ENCODE measurements at places on chromosomes 3 and 15.

DNA sequence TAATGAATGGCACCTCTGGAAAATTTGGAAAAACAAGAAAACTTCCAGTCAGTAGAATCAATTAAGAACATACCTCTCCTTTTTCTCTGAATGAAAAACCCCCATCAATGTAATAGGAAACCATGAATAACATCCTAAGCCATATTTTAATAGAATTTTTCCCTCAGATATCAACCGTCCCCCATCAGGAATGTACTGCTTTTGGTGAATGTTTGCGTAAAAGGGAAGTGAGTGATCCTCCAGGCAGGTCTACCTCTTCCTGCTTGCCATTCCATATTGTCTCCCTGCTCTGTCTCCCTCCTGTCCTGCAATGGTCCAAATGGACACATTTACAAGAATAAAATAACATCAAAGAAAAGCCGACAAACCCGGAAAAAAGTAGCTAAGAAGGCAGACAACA, 30.8 kb downstream of the LAMP3 start:
- no peak for DNase-seq

GRCh38 chr3:10816019-10816862, at the start of gene SLC6A11:
Gene SLC6A11, plus strand, starts transcription at chr3:10816228. Its CDS starts 38 bp downstream, at chr3:10816266.
- no peak for DNase-seq

GRCh38 chr3:4271834-4272233, 31.3 kb upstream of the SETMAR start:
- no peak for DNase-seq

GRCh38 chr3:31967592-31967991, 13.5 kb downstream of the OSBPL10 start:
- DNase-seq, result no peak

DNA sequence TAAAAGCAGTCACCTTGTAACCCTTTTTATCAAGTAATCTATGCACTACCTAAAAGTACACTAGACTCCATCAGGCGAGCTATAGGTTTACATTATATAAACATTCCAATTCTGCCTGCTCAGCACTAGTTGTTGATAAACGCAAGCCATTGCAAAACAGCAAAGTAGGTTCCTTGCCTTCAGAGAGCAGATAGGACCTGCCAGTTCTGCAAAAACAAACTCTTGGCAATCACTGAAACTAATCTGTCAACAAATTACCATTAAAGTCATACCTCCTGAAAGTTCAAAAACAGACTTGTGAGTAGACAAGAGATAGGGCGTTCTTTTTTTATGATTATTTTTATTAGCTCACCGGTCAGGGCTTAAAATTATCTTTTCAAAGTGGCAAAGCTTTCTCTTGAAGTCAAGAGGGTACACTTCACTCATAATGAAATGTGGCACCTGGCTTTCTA, 392.5 kb downstream of the FOXP1 start:
- no peak for DNase-seq

GRCh38 chr15:83559310-83559966, 94.5 kb upstream of the ADAMTSL3 start:
- no peak for DNase-seq

DNA sequence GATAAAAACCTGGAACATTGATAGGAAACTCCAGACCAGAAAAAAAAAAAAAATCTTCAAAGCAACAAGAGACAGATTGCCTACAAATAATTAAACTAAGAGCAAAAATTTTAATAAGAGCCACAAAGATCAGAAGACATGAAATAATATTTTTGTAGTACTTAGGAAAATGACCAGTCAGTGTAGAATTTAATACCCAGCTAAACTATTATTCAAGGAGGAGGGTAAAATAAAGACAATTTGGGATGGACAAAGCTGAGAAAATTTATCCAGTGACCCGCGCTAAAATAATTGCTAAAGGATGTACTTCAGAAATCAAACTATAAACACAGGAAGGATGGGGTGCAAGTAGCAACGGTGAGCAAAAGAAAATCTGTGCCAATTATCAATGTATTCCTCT, 133.2 kb downstream of the AQP9 start:
- no peak for DNase-seq

DNA sequence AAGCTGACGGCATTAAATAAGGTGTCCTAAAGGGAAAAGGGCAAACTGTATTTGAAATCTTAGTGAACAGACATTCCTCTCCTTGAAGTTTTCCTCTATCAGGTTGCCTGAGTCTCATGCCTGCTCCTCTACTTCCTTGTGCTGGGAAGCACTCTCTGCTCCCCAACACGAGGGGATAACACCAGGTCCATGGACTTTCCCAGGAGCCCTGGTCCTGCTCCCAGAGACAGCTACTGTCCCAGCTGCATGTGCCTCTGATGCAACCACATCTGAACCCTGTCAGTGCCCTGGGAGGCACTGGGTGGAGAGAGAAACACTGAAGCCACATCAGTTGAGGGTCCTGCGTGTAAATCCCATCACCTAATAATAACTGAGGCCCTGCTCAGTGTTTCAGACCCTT, 7.4 kb downstream of the TLR9 start:
- no peak for DNase-seq

GRCh38 chr15:73845907-73846306, 27.5 kb upstream of the TBC1D21 start:
- DNase-seq, result no peak

- DNase-seq, result no peak
These were observed 449.9 kb upstream of the GOLIM4 start for GRCh38 chr3:168545591-168545990.

DNA sequence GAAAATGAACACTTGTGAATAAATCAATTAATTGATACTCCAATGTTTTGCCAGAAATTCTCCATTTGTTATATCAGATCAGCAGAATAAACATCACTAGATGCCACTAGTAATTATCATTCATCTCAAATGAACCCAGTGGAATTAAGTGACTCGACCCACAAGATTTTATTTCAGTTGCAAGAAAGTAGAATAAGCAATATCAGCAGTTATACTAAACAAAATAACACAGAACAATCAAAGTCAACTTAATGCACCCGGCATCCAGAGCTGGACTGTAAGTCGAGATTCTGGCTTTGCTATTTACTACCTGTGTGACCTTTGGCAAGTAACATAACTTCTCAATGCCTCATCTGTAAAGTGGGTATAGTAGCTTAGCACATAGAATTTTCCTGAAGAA, 256.5 kb downstream of the MEIS2 start:
- no peak for DNase-seq

GRCh38 chr3:122067214-122067550, 12.0 kb downstream of the CD86 start:
- DNase-seq, result no peak

DNA sequence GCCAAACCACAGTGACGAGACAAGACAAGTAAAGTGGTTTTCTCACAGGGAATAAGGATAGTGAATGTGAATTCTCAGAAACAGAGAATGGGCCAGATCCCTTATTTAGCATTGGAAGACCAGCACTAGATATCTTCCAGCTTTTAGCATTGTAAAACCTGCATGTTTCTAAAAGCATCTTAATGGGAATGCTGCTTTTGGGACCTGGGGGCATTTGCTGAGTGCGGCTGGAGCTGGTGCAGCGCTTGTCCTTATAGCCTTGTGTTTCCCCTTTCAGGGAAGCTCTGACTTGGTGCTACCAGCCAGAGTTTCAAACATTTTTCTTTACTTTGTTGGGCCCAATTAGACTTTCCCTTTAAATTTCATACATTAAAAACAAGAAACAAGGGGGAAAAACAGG, 52.9 kb downstream of the CLSTN2 start:
- no peak for DNase-seq

GRCh38 chr3:21294768-21295167, 456.2 kb downstream of the ZNF385D start:
- no peak for DNase-seq

DNA sequence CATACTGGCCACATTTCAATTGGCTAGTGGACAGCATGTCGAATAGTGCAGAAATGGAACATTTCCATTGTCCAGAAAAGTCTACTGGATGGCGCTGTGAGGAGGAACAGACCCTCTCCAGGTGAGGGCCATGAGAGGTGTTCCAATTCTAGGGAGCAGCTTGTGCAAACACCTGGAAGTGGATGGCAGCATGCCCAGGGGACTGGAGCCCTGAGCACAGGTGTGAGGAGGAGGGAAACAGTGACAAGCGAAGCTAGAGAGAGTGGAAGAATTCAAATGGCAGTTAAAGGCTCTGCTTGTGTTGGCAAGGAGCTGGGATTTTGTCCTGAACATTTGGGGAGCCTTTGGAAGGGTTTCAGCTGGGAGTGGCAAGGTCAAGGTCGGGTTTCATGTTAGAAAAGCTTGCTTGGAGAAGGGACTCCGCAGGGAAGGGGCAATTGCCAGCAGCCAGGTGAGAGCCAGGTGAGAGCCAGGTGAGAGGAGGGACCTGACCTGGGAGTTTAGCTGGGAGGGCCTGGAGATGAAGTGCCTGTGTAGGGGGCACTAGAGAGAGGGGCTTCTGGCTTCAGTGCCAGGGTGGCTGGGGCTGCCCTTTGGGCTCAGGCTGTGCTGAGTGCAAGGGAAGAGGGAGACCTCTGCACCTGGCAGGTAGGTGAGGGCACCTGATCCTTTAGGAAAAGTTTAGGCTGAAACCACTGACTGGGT, 93.8 kb downstream of the LINGO1 start:
- no peak for DNase-seq

DNA sequence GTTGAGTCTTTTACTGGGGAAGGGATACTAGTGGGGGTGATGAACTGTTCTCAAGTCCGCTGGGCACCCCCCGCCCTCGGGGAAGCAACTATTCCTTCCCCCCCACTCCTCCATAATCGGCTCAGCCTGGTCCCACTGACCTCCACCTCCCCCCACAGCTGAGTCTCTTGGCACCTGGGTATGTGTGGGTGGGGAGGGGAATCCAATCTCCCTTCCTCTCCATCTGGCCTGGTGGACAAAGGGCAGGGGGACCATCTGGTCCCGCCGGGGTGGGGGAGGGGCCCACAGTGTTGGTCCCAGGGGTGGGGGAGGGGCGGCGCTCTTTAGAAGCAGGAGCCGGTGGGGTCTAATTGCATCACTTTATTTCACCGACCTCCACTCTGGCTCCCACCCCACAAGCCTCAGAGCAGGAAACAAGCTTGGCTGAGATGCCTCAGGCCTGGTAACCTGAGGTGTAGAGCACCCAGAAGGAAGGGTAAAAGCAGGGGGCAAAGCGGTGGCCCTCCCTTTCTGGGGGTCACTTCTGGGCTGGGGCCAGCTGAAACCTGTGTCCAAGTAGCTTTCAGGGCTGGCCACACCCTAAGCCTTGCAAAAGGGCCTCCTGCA, 1.0 kb upstream of the PCBP4 start:
- DNase-seq, result no peak

- no peak for DNase-seq
These were observed 5.8 kb upstream of the ZNF770 start for GRCh38 chr15:34993877-34994276.

DNA sequence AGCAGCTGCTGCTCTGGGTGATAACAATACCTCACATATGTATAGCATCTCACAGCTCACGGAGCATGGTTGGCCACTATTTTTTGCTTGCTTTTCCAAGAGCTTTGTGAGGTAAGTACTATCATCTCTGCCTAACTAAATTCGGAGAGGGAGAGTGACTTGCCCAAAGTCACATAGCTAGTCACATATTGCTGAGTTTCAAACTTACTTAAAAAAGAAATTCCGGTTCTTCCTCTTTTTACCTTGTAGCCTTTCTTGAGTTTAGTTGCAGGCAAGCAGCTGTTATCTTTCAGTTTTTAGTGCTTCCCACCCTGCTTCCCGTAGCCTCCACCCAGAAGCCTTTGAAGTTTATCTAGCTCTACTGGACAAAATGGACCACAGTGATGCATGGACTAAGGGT, 309.2 kb downstream of the PDCD6IP start:
- no peak for DNase-seq

DNA sequence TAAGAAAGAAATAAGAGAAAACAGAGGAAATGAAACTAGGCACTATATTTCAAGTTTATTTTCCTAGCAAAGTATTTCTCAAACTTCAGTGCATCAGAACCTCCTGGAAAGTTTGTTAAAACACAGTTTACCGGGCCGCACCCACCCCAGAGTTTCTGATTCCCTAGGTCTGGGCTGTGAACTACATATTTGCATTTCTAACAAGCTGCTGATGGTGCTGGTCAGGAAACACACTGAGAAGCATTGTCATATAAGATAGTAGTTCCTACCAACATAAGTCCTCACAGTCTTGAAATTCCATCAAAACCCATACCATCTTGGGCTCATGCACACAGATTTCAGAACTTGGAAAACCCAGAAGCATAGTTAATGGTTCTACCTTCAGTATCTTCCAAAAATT, 8.3 kb downstream of the SLC9A9 start:
- DNase-seq, result no peak

GRCh38 chr3:174957081-174957480, 97.9 kb downstream of the NAALADL2 start:
- no peak for DNase-seq

- DNase-seq, result no peak
These were observed 61.2 kb downstream of the IQGAP1 start for GRCh38 chr15:90449206-90449735.

DNA sequence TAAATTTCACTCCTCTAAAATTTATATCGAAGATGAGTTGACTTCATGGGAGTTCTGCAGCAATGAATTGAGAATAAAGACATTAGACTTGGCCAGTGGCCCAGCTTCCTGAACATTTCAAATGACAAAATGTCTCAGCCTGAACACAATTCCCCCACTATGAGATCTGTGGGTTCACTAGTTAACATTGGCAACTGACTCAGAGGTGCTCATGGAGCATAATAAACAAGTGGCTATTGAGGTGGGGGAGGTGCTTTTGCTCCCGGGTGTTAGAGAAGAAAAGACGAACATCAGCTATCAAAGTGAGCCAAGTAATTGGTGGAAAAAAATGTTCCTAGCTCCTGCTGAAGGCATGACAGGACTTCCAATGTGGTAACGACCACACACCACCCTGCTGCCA, 6.3 kb downstream of the ATP13A4 start:
- DNase-seq, result no peak

- no peak for DNase-seq
These were observed 13.2 kb upstream of the ADPGK start for GRCh38 chr15:72796515-72797337.

DNA sequence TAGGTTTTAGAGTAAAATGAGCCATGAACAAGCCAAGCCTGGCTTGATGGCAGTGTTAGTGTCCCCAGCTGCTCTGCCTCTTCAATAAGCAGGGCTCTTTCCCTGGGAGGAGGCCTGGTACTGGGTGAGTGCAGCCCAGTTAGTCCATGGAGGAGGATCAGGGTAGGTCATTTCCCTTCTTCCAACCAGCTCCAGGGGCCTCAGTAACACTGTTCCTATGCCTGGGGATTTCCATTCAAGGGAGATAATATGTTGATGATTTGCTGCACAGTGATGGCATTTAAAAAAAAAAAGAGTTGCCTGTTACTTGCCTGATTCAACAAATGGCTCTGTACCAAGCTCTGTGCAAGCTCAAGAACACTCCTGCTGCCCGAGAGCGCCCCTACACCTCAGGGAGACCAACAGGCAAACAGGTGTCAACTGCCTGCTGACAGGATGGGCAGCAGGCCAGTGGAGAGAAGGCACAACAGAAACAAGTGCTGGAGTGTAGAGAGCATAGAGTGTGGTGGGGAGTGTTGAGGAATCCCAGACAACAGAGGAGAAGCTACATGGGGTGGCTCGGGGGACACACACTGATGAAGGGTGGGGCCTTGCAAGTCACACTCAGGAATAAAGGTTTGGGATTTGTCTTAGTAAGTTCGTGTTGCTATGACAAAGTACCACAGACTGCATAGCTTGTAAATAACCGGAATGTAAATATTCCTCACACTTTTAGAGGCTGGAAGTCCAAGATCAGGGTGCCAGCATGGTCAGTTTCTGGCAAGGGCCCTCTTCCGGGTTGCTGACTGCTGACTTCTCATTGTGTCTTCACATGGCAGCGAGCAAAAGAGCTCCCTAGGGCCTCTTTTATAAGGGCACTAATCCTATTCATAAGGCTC, 78.6 kb upstream of the PXYLP1 start:
- DNase-seq, result no peak

- no peak for DNase-seq
These were observed 2.4 kb downstream of the ADIPOQ start for GRCh38 chr3:186844908-186845307.

- DNase-seq, result no peak
These were observed 2.6 kb downstream of the GNAI2 start for GRCh38 chr3:50238549-50239026.

Data from stimulated activated CD4-positive, alpha-beta T cell treated with anti-CD3 and anti-CD28 coated beads, Interleukin-15, amount 100 ng/mL, for 1 hour (primary cell).